Stimulated activated CD8-positive, alpha-beta memory T cell treated with anti-CD3 and anti-CD28 coated beads, Interleukin-15, amount 100 ng/mL, for 1 hour (primary cell): ENCODE measurements at places on chromosomes 3 and 15.
A peak's percentile ranks its signal among the peaks of the same experiment; 100 is the strongest.

DNA sequence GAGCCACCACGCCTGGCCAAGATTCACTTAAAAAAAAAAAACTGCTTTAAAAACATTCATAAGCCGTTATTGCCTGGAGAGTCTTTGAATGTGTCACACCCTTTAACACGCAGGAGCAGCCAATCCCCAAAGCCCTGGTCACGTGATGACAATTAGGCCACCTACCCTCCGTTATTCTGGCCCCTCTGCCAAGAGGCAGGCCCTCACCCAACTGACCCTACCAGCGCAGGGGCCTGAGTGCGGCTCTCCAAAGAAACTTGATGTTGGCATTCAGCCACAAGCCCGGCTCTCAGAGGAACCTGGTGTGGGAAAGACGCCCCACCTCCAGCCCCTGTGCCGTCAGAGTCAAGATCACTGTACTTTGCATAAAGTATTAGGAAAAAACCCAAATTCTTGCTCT, 11.6 kb upstream of the MUC4 start:
- no peak for DNase-seq

- DNase-seq = no peak
These were observed 14.6 kb upstream of the PPP2R3A start for GRCh38 chr3:135950941-135951340.

GRCh38 chr3:118495206-118495605, 539.4 kb downstream of the IGSF11 start:
- no peak for DNase-seq

- DNase-seq = no peak
These were observed 57.3 kb downstream of the ROPN1B start for GRCh38 chr3:126026277-126026751.

DNA sequence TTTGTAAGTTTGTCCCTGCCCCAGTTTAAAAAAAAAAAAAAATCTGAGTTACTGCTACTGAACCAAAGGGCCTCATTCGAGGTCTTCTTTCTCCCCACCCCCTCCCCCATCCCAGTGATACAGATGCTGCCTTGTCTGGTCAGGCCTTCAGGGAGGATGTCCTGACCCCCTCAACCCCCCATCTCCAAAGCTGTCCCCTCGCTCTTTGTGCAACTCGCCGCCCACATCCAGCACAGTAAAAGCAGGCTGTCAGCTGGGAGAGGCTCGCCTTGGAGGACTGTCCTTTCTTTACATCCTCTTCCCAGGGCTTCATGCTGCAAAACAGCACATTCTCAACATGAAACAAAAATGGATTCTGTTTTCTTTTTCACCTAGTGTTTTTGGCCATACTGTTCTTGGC, 133.4 kb downstream of the VGLL4 start:
- no peak for DNase-seq

- DNase-seq = no peak
These were observed 36.0 kb downstream of the XYLB start for GRCh38 chr3:38382506-38383080.

DNA sequence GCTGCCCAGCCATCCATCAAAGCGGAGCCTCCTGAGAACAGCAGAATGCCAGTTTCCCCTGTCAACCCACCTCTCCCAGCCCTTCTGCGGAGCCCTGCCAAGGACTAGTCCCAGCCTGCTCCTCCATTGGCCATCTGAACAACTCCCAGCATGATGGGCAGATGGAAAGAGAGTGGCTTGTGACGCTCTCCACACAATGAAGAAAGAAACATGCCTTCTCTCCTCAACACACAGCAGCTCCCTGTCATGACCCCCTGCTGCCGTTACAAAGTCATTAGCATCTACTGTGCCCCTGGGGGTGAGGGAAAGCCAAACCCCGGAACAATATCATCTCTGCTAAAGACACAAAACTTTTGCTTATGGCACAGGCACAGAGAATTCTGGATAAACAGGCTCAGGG, 33.6 kb downstream of the MECOM start:
- DNase-seq = no peak

DNA sequence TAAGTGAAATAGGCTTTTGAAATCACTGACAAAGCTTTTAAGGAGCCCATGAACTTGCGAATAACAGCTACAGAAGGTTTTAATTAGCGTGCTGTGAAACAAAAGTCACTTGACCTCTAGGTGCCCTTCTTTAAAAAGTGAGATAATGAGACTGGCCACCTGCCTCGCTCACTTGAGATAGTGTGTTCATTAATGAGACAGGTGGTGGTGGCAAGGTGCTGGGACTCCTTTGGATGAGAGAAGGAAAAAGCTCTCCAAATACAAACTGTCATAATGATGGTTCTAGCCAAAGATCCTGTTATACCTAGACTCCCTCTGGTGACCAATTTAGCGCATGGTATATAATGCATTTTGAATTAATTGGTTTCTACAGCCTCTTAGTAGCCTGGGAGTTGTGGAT, 22.7 kb upstream of the IREB2 start:
- no peak for DNase-seq

GRCh38 chr15:45634432-45635190, at the start of gene SQOR:
Gene SQOR (plus strand): TSS chr15:45635029. CDS start chr15:45658924, 23,895 bp downstream.
- DNase-seq = peak; percentile 34

- DNase-seq = no peak
These were observed 91.3 kb downstream of the SUCNR1 start for GRCh38 chr3:151964743-151965142.

- no peak for DNase-seq
These were observed 199.5 kb upstream of the WNT5A start for GRCh38 chr3:55686426-55687254.

GRCh38 chr15:95816591-95816990, 513.9 kb upstream of the NR2F2 start:
- DNase-seq = no peak

DNA sequence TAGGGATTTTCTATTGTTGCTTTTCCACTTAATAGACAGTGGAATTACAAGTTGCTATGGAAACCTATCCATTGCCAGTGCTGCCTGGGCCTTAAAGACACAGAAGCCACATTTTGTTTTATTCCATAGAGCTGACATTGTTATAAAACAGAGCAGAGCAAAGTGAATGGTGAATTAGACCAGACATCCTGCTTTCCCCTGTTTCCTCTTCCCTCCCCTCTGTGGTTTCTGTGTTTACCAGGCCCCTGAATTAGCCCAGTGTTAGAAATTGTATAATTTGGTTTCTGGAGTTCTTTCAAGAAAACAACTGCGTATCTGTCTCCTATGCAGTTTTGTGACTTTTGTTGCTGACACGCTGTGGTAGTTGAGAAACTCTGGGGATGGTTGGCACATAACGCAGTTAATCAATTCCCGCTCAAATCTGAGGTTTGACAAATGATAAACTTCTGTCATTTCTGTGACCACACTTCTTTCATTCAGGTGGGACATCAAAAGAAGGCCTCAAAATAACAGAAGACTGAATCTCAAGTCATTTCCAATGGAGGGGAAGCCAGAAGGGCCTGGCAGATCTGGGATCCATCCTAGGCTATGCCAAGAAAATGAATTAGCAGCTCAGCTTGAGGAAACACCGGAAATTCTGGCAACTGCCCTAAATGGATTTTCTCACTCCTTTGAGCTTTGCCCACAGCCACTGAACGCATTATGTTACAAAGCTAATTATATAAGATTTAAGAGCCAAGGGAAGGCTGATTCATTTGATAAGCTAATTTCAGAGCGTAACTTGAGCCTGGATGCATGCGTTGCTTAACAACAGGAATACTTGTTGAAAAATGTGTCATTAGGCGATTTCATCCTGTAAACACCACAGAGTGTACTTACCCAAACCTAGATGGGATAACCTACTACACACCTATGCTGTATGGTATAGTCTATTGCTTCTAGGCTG, 46.9 kb downstream of the NR1D2 start:
- DNase-seq = no peak

DNA sequence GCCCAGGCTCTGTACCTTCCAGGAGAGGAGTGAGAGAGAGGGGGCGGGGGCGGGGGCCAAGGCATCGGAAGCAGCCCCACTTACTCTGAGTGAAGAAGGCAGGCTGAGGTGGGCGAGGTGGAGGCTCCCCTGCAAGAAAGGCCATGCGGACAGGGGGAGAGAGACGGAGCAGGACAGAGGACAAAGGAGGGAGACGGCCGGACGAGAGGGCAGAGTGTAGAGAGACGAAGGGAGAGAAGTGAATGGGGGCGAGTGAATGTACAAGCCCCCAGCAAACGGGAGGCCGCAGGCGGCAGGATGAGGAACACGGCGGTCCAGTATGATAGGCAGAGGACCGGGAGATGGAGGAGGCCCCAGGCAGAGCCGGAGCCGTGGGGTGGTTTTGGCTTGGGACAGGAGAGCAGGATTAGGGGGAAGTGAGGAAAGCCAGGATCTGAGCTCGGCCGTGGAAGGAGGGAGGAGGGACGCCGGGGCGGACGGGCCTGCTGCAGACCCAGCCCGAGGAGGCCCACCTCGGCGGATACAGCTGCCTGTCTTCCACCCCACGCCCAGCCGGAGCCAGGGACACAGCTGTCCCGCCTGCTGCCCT, 38.8 kb downstream of the TNK2 start:
- no peak for DNase-seq

GRCh38 chr15:94362385-94363092, 131.2 kb downstream of the MCTP2 start:
- no peak for DNase-seq

DNA sequence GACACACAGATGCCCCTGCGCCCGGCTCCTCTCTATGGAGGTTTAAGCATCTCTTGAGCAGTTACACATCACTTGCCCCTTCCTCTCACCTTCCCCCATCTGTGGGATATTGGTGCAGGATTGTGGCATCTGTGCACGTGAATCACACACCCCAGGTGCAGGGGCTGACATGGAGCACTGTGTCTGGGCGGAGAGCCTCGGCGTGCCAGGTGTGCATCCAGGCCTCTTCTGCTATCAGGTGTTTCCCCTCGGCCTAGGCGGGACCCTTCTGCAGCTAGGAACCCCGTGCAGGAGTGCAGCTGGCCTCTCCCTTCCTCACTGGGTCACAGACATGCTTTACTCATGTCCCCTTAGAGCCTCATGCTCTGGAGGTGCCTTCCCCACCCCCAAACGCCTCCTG, 33.4 kb upstream of the MUC13 start:
- no peak for DNase-seq

- no peak for DNase-seq
These were observed 391.6 kb upstream of the DPPA4 start for GRCh38 chr3:109728861-109729494.

DNA sequence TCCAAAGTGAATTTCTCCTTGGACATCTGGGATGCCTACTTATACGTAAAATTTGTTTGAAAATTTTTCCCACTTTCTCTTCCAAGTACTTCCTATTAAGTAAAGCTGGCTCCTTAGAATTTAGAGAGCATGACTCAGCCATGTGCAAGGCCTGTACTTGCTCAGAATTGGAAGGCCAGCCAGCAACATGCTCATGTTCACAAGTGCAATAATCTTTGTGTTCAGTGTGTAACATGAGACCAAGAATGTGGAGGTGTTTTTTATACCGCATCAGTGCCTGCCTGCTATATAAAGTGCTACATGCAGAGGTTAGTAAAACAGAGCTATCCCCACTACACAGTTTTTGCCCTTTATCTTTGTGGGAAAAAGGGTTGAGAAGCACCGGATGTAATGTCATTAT, 151.9 kb upstream of the FEZF2 start:
- no peak for DNase-seq

DNA sequence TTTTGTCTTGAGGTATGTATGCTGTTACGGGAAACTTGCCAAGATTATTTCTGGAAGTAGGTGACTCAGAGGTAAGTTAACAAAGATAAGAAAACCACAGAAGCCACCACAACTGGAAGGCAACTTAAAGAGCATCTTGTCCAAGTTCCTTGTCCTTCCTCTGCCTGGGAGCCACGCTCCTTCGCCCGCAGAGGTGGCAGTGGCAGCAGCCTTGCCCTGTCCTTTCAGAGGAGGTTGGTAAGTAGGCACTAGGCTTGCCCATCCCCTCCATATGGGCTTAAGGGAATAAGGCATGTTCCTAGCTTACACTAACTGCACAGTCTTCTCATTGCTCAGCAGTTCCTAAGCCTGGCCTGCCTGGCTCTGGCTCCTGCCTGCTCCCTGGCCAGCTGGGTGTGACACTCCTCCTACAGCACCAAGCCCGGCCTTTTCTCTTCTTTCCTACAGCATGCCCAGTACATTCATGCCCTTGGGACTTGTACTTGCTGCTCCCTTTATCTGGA, 48.0 kb upstream of the RAB6B start:
- DNase-seq = no peak

DNA sequence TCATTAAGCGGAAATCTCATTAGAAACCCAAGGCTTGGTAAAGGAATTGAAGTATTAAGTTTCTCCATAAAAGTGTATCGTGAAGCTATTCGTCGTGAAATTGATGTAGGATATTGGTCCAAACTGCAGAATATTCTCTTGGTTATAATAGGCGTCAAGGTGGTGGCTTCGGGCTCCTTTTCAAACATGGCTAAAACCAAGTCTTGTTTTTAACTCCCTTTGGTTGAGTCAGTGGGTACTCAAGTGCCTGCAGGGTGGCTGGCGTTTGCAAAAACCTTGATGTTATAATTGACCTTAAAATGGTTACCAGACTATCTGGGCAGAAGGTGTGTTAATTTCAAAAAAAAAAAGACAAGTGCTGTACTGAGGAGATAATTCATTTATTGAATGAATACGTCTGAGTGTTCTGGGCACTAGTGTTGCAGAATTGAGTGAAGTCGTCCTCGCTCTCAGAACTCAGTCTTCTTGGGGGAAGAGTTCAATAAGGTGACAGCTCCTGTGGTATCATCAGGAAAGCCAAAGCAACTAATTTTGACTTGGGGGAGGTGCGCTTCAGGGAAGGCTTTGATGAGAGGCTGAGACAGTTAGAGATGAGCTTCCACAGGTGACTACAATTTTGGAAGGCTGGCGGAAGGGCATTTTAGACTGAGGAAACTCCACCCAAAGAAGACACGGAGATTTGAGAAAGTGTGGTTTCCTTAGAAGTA, 1.5 kb downstream of the UBE2Q2 start:
- DNase-seq = no peak

DNA sequence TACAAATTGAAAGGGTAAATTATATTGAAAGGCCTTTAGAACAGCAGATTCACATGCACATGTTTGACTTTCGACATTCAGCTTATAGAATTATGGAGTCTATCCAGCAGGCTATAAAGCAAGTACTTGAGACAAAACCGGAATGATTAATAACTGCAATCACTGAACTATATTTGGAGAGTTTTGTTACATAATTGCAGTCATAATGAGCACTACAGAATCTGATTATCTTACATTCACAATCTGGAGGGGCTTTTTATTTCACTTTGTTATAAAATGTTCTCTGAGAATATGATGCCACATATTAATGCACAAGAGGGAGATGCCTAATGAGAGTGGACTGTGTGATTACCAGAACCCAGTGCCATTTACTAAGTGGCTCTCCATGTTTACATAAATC, 64.3 kb downstream of the NSUN3 start:
- no peak for DNase-seq

DNA sequence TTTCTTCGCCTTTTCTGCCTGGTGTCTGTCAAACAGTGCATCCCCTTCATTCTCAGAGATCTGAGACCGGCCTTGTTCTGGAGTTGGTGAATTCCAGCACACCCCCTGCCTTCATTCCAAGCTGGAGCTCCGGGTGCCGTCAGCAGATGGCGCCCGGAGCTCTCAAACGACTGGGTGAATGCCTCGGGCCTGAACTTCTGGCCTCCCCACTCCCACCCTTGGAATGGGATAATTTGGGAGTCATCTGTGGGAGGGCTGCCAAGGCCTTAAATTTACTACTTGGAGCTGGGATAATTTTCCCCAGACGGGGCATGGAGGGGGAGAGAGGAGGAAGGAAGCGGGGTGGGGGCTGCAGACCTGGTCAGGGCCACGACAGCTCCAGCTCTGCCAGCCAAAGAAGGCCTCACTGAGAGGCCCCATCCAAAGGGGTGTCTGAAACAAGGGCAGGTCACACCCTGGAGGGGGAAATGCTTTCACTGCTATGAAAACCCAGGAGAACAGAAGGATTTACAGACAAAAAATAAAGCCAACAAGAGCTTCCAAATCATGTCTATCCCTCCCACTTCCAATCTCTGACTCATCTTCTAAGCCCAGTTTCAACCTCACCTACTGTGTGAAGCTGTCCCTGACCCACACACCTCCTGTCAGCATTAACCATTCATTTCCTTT, 187.9 kb downstream of the OPA1 start:
- DNase-seq = no peak
